Fibroblast of gingiva (primary cell): ENCODE measurements at places on chromosomes 5 and 9.

GRCh38 chr9:127303830-127304229, 39.3 kb downstream of the GARNL3 start:
- DNase-seq = no peak

DNA sequence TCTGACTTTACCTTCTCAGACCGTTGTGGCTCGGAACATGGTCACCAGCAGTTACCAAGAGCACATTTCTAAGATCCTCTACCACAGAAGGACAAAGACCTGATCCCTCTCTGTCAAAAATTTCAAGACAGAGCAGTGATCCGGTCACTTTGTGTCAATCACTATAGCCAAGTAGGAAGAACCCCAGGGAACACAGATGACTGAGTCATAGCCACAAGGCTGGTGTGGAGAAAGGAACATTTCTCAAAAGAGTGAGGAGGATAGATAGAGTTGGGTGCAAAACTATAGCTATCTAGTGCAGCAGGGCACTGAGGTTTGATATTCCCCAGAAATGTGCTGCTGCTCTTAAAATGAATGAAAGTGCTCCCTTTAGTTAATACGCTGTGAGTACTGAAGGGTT, 130.7 kb upstream of the SMIM23 start:
- DNase-seq = no peak

DNA sequence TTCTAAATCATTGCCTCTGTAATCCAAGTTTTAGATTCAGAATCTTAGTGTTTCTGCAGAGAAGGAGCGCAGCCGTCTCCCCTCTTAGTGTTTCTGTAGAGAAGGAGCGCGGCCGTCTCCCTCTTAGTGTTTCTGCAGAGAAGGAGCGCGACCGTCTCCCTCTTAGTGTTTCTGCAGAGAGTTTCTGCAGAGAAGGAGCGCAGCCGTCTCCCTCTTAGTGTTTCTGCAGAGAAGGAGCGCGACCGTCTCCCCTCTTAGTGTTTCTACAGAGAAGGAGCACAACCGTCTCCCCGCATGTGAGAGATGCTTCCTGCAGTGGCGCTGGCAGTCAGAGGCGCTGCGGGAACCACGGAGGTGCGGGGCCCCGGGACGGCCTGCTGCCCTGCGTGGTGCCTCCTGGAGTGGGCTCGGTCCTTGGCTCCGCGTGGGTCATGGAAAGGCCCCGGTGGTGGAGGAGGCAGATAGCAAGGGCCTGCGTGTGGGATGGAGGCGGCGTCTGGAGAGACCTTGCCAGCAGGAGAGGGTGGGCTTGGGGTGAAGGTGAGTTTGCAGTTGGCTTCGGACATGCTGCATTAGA, 10.9 kb downstream of the CEP72 start:
- no peak for DNase-seq

- peak; percentile 49 for DNase-seq
These were observed 20.4 kb upstream of the UBAP1 start for GRCh38 chr9:34158362-34158869.

DNA sequence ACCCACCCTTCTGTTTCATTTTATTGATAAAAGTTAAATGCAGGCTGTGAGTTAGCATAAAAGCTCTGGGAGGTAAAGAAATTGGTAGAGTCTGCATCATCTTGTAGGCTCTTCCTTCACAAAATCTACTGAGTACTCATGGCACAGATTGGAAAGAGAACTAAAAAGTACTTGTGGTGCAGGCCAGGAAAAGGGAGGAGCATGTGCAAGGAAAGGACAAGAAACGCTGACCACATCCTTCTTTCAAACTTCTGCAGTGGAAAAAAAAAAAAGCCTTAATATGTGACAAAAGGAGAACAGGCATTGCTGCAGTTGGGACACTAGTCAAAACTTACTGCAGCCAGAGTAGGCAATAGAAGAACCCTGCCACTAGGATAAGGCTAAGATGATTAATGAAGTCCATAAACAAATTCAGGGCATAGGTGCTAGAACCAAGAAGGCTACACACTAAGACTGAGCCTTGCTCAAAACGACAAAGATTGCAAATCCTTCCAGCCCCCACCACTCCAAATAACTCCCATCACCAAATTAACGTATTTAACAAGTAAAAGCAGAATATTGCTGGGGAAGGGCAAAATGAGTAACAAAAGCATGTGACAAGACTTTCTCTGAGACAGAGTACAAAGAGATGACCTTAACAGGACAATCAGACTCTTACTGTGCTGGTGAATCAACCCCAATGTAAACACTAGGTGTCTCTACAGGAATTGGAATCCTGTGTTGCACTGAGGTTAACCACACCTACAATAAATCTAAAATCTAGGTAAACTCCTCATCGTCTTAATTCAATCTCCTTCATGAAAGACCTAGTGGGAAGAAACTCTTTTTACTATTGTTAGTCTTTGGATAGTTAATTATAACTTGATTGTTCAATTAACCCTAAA, 1024.8 kb downstream of the TLE1 start:
- no peak for DNase-seq

DNA sequence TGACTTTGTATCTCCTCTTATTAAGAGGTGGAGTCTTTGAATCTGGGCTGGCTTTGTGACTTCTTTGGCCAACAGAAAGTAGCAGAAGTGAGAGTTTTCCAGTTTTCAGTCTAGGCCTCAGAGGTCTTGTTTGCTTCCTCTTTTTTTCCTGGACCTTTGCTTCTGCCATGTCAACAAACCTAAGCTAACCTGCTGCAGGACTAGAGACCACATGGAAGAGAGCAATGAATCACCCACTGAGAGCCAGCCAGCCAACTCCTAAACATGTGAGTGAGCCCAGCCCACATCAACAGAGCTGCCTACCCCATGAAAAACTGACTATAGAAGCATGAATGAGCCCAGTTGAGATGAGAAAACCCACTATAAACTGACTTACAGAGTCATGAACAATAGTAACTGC, 29.9 kb downstream of the MRPL22 start:
- DNase-seq = no peak

DNA sequence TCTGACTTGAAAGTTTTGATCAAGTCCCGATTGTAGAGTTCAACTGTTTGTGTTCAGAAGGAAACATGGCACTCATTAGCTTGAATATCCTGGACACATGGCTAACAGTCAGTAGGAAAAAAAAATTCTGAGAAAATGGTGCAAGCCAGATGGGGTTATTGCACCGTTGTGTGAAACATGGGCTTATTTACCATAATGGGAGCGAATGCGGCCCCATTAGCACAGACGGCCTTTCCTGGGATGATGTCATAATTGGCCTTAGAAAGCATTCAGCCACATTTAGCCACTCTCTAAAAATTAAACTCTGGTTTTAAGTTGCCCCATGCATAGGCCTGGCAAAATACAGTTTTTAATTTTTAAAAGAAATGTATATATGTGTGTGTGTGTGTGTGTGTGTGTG, 112.1 kb downstream of the IRX2 start:
- DNase-seq = no peak

- DNase-seq = peak; percentile 67
These were observed 97.1 kb upstream of the CDH6 start for GRCh38 chr5:31096238-31096865.

DNA sequence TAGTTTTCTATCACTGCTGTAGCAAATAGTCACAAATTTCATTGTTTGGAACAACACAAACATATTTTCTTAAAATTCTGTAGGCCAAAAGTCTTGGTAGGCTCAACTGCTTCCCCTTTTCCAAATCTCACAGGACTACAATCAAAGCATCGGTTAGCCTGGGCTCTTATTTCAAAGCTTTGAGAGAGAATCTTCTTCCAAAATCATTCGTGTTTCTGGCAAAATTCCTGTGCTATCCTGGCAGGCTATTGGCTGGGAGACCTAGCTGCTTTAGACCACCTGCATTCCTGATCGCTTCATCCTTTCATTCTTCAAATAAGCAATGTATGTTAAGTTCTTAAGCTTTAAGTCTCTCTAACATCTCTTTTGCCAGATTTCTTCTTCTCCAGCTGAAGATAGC, 629.8 kb upstream of the CDH18 start:
- DNase-seq = no peak

DNA sequence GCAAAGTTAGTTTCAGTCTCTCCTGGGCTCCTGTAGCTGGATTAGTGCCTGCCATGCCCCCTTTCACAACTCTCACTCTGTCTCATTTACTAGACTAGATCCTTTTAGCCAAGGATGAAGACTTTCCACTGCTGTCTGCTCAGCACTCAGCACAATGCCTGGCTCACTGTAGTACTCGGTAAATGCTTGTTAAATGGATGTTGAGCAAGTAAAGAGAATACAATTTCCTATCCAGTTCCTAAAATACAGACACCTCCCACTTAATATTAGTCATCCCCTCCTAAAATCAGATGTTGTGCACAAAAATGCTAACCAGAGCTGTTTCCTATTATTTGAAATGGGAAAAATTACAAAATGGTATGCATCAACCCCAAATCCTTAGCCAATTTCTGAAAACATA, 195.8 kb downstream of the SREK1 start:
- DNase-seq = no peak

DNA sequence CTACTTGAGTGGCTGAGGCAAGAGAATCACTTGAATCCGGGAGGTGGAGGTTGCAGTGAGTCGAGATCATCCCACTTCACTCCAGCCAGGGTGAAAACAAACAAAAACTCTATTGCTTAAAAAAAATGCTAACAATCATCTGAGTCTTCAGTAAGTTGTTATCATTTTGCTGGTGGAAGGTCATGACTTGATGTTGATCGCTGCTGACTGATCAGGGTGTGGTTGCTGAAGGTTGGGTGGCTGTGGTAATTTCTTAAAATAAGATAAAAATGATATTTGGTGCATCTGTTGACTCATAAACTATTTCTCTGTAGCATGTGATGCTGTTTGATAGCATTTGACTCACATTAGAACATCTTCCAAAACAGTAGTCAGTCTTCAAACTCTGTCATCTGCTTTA, 349.4 kb upstream of the PAPPA start:
- no peak for DNase-seq

DNA sequence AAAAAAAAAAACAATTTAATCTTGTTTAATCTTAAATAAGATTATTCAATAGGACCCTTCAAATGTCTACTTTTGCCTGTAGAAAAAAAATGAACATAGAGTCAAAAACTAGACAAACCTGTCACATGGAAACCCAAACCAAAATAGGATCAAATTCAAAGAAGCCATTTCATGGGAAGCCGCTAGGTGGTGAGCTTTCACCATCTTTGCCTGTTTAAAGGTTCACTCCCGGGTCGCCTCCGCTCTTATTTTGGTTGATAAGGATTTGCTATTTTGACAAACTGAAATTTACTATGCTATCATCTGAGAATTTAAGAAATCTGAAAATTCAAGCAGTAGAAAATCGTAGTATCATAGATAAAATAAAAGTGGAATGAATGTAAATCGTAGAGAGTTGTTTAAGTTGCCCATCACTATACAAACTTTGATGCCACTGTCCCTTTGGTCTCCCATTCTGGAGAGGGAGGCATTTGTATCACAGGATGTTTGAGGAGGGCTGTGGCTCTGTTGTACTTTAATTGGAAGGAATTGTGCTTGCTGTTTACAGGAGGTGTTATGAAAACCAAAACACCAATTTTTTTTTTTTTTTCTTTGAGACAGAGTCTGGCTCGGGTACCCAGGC, 43.5 kb upstream of the DNAH5 start:
- DNase-seq = peak; percentile 38

DNA sequence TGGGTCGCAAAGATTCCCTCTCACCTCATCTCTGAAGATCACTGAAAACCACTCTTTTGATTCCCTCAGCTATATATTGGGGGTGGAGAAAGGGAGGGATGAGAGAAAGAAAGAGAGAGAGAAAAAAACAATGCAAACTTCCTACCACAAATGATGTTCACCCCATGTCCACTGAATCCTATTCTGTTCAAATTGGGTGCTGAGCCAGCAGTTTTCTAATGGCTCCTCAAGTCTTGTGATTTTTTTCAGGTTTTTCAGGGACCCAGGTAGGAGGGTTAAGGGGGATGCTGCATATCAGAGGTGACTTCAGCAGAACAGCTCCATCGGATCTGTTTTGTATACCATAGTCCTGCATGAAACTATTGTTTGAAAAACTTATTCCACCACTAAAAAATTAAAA, 95.9 kb downstream of the SH3TC2 start:
- DNase-seq = no peak

- DNase-seq = no peak
These were observed 8.4 kb downstream of the SH2D3C start for GRCh38 chr9:127769929-127770582.

GRCh38 chr9:89942643-89943042, 337.8 kb downstream of the GADD45G start:
- DNase-seq = no peak

DNA sequence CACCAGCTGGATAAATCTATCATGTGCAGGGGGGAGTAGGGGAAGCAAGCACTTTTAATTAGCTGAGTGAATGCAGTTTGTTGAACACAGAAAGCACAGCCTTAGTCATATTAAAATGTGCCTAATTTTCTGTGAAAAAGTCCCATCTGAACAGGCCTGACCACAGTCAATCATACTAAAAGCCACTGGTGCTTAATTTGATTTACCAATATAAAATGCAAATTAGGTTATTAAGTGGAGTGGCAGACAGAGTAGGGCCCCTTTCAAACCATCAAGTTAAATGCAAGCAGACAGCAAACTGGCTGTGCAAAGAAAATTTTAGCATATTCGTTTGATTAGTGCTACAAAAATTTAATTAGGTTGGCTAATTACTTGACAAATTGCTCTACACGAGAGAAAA, 176.1 kb downstream of the ISL1 start:
- DNase-seq = no peak

DNA sequence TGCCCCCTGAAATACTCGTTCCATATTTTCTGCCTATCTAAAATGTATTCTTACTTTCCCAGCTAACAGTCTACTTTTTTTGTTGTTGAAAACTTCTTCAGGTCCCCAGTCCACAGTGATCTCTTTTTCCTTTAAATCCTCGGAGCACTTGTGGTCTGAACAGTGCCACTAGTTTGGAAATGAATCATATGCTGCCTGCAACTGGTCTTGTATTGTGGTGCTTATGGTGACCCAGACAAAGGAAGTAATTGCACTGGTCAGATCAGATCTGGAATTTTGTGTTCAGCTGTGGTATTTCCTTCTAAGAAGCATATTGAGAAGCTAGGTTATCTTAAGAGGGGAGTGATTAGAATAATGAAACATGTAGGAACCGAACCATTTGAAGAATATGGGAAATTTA, 2.9 kb downstream of the UNC13B start:
- DNase-seq = no peak

DNA sequence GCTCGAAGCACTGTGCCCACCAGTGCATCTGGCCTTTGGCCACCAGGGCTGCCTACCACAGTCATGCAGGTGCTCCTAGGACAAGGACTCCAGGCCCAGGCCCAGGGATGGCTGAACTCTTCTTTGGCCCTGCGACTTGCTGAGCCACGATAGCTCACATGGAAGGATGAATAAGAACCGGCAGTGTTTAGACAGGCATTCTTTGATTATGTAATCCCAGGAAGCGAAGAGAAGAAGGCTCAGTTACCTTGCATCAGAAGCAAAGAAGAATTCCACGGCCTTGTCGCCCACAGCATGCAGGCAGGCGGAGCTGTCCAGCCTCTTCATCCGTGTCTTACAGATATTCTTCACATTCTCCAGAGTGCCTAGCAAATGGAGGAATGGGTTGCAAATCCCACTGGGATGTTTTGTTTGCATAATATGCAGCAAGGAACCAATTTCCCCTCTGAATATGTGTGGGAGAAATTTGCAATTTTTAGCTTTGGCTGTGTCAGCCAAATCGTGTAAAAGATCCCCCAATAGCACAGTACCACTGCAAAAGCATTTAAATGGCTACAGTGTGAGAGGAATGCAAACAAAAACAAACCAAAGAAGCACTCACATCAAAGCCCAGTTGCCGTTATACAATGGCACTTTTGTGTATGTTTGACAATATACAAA, 29.1 kb downstream of the GFPT2 start:
- no peak for DNase-seq
